Activated CD8-positive, alpha-beta T cell treated with anti-CD3 and anti-CD28 coated beads for 36 hours (primary cell): ENCODE measurements at places on chromosomes 3 and 15. TPM values are rescaled to one million over a fixed set of nuclear protein-coding genes. Genes with fewer than 3 reads are reported as not detected.

- no peak for DNase-seq
These were observed 31.2 kb downstream of the BCHE start for GRCh38 chr3:165805946-165806561.

DNA sequence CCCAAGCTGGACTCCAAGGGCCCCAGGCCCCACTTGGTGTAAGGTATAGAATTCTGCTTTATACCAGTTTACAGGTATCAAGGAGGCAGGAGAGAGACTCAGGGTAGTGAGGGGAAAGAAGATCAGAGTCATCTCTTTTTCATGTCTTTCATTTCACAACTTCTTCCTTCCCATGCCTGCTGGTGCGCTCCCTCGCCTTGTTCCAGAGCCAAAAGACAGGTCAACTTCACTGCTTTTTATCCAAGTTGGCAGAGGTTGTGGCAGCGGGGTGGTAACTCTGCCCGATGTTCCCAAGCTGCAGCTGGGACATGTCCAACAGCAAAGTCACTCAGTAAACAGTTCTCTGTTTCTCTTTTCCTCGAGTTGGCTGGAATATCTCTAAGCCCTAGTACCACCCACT is 86.3 kb upstream of the TCF12 start:
- DNase-seq, result no peak

DNA sequence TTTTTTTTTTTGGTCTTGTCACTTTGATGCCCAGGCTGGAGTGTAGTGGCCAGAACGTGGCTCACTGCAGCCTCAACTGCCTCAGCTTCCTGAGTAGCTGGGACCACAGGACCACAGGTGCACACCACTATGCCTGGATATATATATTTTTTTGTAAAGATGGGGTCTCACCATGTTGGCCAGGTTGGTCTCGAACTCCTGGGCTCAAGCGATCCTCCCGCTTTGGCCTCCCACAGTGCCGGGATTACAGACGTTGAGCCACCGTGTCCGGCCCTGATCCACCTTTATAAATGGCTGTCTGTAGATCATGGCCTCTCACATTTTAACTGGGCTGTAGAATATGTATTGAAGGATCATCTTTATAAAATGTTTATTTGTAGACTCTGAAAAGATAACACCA is 1.9 kb upstream of the EIF3J start:
- DNase-seq, result no peak

- no peak for DNase-seq
These were observed 687.4 kb upstream of the CFAP20DC start for GRCh38 chr3:59737241-59737640.

The BFSP2 gene
- 1.1 TPM for total RNA-seq
